ENCODE measurements at places on chromosomes 1 and 21.
A peak's percentile ranks its signal among the peaks of the same experiment; 100 is the strongest.

DNA sequence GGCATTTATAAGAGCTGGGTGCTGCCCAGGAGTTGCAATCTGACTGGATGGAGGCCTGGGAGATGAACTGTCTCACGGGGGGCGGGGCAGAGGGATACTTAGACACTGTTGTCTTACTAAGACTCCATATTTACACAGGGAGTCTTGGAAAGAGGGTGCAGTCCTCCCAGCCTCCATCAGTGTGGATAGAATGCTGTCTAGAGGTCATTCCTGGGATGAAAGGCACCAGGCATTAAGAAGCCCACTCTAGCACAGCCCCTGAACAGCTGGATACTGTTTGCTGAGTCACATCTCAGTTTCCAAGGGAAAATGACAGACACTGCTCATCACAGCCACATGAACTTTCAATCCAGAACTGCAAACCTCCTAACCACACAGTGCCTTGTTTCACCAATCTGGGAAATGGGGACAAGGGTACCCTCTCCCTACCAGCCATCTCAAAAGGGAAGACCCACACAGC is 43.3 kb downstream of the SSBP3 start:
- peak; percentile 44 for DNase-seq

- DNase-seq: peak; percentile 38
Observed at GRCh38 chr1:208028526-208028925, 117.6 kb upstream of the CD34 start.

DNA sequence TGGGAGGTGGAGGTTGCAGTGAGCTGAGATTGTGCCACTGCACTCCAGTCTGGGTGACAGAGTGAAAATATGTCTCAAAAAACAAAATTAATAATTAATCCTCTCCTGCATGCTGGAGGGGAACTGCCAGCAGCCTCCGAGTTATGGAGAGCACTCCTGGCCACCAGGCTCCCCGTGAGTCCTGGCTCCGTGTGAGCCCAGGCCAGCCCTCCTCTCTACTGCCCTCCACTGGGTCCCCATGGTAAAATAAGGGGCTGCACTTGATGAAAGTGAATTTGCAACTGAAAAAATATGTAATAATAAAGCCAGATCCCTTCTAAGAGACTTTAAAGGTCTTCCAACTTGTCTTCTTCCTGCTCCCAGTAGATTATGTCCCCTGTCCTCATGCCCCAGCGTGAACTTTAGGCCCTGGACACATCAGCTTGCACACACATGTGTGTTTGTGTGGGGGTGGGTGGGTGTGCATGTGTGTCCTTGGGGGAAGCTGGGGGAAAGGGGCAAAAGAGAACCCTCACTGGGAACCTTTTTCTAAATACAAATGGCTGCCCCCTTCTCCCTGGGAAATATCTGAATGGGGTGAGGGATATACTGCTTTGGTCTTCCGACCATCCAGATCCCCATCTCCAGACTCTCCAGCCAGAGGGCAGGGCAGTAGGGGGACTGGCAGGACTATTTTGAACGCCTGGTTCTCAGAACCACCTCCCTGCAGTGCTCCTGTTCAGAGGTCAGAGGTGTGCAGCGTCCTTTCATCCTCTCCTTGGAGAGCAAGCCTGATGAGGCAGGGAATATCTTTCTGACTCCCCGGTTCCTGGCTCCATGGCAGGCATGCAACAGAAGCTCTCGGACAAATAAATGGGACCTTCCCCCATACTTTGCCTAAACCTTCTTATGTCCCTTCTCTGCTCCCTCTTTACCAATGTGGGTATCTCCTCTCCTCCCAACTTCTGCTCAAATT is 26.2 kb downstream of the NEK2 start:
- peak; percentile 18 for DNase-seq

GRCh38 chr1:190049314-190049713 is 428.4 kb downstream of the BRINP3 start:
- no peak for DNase-seq

DNA sequence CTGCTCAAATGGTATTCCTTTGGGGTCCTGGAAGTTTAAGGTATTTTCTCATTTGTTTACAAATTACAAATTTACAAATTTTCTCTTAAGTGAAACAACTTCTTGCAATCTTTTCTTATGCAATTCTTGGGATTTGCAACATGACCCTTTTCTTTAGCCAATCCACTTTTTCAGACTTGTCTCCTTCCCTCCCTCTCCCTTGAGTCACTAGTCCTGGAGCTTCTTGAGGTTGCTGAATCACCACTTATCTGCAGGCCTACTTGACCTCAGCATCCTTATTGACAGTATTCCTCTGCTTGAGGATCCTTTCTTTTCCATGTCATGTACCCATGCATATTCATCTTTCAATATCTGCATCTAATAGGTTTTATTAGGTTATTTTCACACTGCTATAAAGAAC is 302.8 kb upstream of the ADAMTS5 start:
- peak; percentile 87 for DNase-seq

DNA sequence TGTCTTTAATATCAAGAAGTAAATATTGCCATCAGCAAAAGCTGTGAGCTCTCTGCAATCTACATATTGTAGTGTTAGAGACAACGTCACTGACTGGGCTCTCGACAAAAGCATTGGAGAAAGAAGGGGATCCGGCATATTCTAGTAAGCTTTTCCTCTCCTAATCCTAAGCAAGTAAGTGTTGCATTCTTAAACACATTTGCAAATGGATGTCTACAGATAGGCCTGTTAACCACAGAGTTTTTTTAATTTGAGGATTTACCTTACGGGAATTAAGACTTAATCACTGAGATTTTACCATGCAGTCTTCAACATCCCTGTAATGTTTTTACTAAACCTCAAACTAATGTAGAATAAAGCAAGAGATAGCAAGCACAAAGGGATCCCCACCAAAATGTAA is 426.5 kb upstream of the CAMK1G start:
- DNase-seq: no peak

DNA sequence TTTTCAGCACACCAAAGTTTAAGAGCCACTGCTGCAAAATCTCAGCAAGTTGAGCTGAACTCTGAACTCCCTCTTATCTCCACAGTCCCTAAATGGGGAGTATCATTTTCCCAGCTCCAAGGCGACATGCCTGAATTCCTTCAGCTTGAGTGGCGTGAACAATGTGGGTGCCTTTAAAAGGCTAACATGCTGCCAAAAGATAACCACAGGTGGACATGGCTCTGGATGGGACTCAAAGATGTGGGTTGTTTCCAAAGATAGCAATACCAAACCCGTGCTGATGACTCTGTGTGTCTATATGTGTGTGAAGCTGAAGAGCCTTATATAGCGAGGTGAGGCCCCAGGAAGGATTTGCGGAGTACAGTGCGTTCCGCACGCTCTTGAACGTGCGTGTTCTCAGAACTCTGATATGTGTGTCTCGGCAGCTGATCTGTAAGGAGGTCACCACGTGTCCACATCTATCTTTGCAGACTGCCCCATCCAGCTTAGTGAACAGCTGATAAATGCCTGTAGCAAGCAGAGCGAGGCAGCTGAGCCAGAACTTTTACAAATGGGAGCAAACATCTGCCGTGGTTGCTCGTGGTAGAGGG is 189.2 kb downstream of the DYRK1A start:
- no peak for DNase-seq

- no peak for DNase-seq
Observed at GRCh38 chr1:228392111-228392936, 14.3 kb downstream of the TRIM11 start.

- DNase-seq: no peak
Observed at GRCh38 chr21:26884436-26884835, 39.2 kb upstream of the ADAMTS1 start.

GRCh38 chr1:89536555-89537341 is 12.1 kb downstream of the LRRC8B start:
- DNase-seq: no peak

DNA sequence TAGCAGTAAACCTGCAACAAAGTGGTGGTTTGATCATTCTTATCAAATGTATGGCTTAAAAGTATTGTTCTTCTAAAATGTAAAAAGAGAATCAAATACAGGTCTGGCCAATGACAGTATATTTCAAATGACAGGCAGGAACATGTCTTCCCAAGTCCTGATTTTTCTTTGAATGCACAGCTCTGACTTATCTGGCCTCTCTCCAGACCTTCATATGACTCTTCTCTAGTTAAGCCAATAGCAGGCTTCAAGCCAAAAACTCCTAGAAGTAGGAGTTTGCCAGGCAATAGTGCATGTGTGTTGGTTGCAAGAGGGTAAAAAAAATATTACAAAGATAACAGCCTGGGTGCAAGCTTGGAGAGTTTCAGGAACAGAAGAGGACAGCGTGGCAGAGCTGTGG is 345.5 kb downstream of the SMYD3 start:
- DNase-seq: peak; percentile 72

DNA sequence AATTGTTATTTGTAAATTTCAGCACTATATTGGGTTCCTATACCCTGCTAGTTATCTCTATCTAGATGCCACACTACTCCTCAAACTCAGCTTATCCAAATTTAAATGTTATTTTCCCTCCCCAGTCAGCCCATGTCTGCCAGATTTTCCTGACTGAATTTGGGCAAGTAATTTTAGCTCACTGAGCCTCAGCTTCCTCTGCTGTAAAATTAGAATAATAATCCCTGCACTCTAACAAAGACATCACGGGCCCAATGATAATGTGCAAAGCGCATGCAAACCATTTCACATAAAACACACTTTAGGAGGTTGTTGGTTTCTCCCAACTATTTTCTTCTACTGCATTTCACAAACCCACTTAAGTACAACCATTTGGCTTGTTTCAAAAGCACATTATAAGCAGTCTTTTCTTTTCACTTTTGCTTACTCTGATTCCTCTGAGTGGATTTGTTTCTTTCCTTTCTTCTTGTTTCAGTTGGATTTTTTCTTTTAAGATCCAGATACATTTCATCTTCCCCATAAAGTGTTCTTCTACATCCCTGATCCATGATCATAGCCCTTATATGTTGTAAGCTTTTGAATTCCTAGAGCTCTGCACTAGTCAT is 152.8 kb upstream of the DPT start:
- DNase-seq: no peak

DNA sequence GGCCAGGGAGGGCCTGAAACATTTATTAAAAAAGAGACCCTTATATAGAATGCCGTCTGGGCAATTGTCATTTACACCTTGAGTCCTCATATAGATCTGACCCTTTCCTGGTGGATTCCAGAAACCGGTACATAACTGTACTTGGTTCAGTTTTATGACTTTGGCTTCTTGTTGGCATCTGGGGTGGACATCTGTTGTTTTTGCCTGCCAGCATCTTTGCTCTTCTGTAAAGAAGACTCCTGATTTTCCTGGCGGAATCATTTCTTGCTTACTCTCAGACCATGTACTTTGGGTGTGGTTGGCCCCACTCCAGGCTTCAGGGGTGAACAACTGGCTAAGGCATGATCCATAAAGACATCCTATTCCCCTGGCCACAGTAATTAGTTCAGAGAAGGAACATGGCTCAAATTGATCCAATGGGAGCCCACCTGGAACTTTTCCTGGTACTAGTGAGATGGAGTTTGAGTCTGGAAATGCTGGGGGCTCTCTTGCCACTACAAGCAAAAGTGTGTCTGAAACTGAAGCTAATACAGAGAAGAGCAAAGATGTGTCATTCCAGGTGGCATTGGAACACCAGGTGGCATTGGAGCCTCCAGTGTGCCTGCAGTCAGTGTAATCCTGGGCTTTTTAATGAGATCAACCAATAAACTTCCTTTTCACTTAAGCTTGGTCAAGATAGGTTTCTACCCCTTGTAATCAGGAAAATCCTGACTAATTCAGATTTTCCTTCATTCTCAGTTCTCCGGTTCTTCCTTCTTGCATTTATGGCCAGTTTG is 332.5 kb upstream of the CAMK1G start:
- no peak for DNase-seq

DNA sequence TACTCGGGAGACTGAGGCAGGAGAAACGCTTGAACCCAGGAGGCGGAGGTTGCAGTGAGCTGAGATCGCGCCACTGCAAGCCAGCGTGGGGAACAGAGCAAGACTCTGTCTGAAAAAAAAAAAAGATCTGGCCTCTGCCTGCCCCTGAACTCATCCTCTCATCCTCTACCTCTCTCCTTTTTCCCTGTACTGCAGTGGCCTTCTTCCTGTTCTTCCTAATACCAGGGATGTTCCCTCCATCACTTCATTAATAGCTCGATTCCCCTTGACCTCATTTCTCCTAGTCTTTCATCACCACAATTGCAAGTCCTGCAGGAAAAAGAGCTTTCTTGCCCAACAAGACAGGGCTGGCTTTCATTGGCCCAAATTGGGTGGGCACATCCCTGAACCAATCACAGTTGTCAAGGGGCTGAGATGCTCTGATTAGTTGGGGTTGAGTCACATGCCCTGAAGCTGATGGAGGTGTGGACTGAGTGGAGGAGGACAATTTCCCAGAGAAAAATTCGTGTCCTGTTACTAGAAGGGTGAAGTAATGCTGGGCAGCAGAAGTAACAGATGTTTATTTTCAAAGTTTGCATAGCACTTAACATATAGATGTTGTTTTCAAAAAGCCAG is 86.8 kb upstream of the PUM1 start:
- DNase-seq: peak; percentile 97

DNA sequence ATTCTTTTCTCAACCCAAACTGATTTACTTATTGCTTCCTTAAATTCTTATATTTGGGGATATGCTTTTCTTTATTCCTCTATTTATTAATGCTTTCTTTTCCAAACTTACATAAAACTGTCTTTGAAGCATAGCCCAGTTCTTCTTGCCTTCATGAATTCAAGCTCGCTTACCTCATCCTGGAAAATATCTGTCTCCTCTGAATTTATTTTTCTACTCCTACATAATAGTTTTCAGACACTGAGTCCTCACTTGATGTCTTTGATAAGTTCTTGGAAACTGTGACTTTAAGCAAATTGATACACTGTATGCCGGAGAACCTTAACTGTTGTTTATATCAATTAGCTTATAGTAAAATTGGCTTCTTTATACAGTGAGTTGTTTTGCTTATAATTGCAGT is 93.8 kb downstream of the ZFYVE9 start:
- DNase-seq: no peak

Data from foreskin fibroblast (primary cell).